Naive thymus-derived CD4-positive, alpha-beta T cell (primary cell): ENCODE measurements at places on chromosomes 5 and 9. TPM values are rescaled to one million over a fixed set of nuclear protein-coding genes. Genes with fewer than 3 reads are reported as not detected.

The SPINK4 gene
- not detected in 2 replicates for total RNA-seq

The CEP72 gene
- 30.4 TPM for total RNA-seq

The GABRA1 gene
- total RNA-seq = not detected

The SH2D3C gene
- total RNA-seq = 51.9 TPM

The PCDHB4 gene
- total RNA-seq = 0.19 TPM

The TAF11L2 gene
- not detected for total RNA-seq

The TSSK1B gene
- total RNA-seq = not detected

The GRIN1 gene
- total RNA-seq = not detected

The CNTNAP3 gene
- total RNA-seq = not detected

The TRIM7 gene
- total RNA-seq = 1.1 and 1.4 TPM in 2 replicates

The CYSRT1 gene
- total RNA-seq = 0.43 and 0.63 TPM in 2 replicates

The SUSD1 gene
- total RNA-seq = 17.6 and 18.8 TPM in 2 replicates

The FOXD4L4 gene
- 0.27 TPM for total RNA-seq

The ALDH1A1 gene
- total RNA-seq = 3.0 TPM

The LCN2 gene
- not detected for total RNA-seq

The CD14 gene
- total RNA-seq = 198 TPM

The PCDHB16 gene
- not detected for total RNA-seq

The TLR4 gene
- 1.0 TPM for total RNA-seq

The SLC6A7 gene
- total RNA-seq = not detected

The TPRN gene
- 8.6 TPM for total RNA-seq

The PCDHGB4 gene
- total RNA-seq = 0.27 TPM

The SVEP1 gene
- 0.22 TPM for total RNA-seq

The OBP2A gene
- not detected for total RNA-seq

The PCA3 gene
- total RNA-seq = not detected

The ROR2 gene
- total RNA-seq = not detected

The PLPP7 gene
- total RNA-seq = 0.24 TPM

The SPATA24 gene
- 4.8 TPM for total RNA-seq

The EQTN gene
- total RNA-seq = not detected in 2 replicates

The PPP3R2 gene
- not detected for total RNA-seq

The NUTM2F gene
- not detected for total RNA-seq

The CDO1 gene
- total RNA-seq = not detected

The LIFR gene
- not detected for total RNA-seq

The IFNK gene
- total RNA-seq = not detected in 2 replicates

The HEXB gene
- total RNA-seq = 72.0 and 79.1 TPM in 2 replicates

The C5orf63 gene
- 20.7 TPM for total RNA-seq

The SPINK6 gene
- not detected for total RNA-seq

The QSOX2 gene
- total RNA-seq = 12.0 TPM

The GRXCR2 gene
- total RNA-seq = not detected

The LHX3 gene
- total RNA-seq = 0.21 TPM

The MVB12B gene
- total RNA-seq = 3.8 TPM
